Small intestine (tissue), 16 donors: ENCODE measurements at places on chromosomes 2 and 18. TPM values are rescaled to one million over a fixed set of nuclear protein-coding genes. Genes with fewer than 3 reads are reported as not detected.
A peak's percentile ranks its signal among the peaks of the same experiment; 100 is the strongest.

- H3K36me3 ChIP-seq, result peaks cover 2% of the 10 kb centered on the region
- no peak overlapping the region for H3K4me3 ChIP-seq
- DNase-seq, result peak; percentile 50
- no peaks in the 10 kb centered on the region for H3K27me3 ChIP-seq
Measured at GRCh38 chr2:69471793-69472192, 34.6 kb upstream of the NFU1 start.

DNA sequence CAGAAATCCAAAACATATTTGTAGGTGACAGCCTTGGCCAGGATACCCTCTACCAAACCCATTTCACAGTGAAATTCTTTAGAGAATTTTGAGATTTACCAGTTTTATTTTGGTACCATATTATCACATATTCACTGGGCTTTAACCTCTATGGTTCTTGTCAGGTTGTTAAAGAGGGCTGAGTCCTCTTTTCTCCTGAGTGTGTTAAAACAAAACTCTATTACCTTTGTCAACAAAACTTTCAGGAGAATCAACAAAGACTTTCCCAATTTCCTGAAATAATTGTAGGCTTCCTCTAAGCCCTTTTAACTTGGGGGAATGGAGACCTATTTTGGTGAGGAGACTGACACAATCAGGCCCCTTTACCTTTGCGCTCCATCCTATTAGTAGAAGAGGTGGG is 155.2 kb downstream of the TRABD2A start:
- H3K27me3 ChIP-seq, result no peaks in the 10 kb centered on the region
- H3K27ac ChIP-seq, result no peak overlapping the region
- no peaks in the 10 kb centered on the region for H3K4me1 ChIP-seq
- H3K4me3 ChIP-seq, result no peak overlapping the region
- no peak for DNase-seq

- H3K4me1 ChIP-seq, result peaks cover 6% of the 10 kb centered on the region
- H3K4me3 ChIP-seq, result no peak overlapping the region
- H3K27me3 ChIP-seq, result no peaks in the 10 kb centered on the region
- no peak for DNase-seq
- H3K36me3 ChIP-seq, result no peaks in the 10 kb centered on the region
Measured at GRCh38 chr2:240713928-240714746, 22.5 kb downstream of the AQP12A start.

DNA sequence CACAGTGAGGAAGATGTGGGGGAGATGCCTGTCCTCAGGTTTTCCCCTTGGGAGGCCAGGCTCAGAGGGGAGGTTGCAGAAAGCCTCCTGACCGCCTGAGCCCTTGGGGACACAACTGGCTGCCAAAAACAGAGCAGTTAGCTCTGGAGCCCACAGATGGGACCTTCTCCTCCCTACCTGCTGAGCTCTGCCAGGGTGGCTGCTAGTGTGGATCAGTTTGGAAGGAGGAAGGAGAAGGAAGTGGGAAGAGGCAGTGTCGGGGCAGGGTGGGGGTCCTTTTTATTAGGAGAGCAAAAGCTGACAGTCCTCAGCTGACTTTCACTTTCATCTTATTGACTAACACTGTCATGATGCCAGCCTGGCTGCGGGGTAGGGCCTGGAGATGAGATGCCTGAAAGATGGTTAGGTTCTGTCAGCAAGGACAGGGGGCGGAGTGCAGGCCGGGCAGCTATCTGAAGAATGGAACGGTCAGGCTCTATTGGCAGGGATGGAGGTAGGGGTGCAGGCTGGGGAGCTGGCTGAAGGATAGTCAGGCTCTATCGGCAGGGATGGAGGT is 188.5 kb upstream of the HDAC4 start:
- H3K27ac ChIP-seq, result no peak overlapping the region
- H3K27me3 ChIP-seq, result no peaks in the 10 kb centered on the region
- no peak for DNase-seq
- no peak overlapping the region for H3K4me3 ChIP-seq
- H3K36me3 ChIP-seq, result no peaks in the 10 kb centered on the region
- H3K4me1 ChIP-seq, result no peaks in the 10 kb centered on the region

GRCh38 chr2:195450552-195451113 is 206.4 kb upstream of the SLC39A10 start:
- no peaks in the 10 kb centered on the region for H3K36me3 ChIP-seq
- no peaks in the 10 kb centered on the region for H3K27me3 ChIP-seq
- H3K4me3 ChIP-seq, result no peak overlapping the region
- H3K27ac ChIP-seq, result no peak overlapping the region

GRCh38 chr2:5592916-5593315 is 99.3 kb upstream of the SOX11 start:
- no peaks in the 10 kb centered on the region for H3K36me3 ChIP-seq
- H3K4me3 ChIP-seq, result no peak overlapping the region
- H3K27me3 ChIP-seq, result peaks cover 4% of the 10 kb centered on the region
- no peak overlapping the region for H3K27ac ChIP-seq

DNA sequence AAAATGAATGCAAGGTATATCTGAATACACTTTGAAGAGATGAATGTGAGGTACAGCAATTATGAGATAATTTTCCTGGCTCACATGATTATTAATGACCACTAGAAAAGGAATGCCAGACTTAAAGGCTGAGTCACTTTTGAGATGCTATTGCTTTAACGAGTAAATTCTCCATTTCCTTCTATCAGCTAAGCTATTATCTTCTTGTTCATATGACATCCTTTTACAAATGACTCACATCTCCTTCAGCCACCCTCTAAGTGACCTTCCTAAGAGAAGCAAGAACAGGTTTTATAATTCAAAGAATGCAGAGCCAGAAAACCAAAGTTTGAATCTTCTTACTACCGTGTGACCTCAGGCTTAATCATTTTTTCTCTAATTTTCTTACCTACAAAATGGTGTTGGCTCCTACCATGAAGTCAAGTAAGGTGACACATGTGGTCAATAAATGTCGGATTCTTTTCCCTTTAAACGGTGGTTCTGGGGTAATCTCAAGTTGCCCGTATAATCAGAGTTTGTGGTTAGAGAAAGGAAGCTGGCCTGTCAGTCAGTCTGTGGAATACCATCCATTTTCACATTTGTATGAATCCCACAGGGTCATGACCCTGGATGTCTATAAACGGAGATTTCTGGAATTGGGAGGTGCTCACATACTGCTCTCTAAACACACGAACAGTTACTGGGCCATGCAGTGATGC is 184.0 kb upstream of the PID1 start:
- H3K4me3 ChIP-seq, result no peak overlapping the region
- H3K27ac ChIP-seq, result no peak overlapping the region
- H3K4me1 ChIP-seq, result no peaks in the 10 kb centered on the region

GRCh38 chr2:54665436-54665856 is 58.0 kb upstream of the EML6 start:
- H3K4me3 ChIP-seq, result no peak overlapping the region
- no peaks in the 10 kb centered on the region for H3K27me3 ChIP-seq
- no peaks in the 10 kb centered on the region for H3K4me1 ChIP-seq
- peak overlapping the region; percentile 84 for H3K27ac ChIP-seq

The GTF2A1L gene
- polyA plus RNA-seq, result 0.04 TPM

DNA sequence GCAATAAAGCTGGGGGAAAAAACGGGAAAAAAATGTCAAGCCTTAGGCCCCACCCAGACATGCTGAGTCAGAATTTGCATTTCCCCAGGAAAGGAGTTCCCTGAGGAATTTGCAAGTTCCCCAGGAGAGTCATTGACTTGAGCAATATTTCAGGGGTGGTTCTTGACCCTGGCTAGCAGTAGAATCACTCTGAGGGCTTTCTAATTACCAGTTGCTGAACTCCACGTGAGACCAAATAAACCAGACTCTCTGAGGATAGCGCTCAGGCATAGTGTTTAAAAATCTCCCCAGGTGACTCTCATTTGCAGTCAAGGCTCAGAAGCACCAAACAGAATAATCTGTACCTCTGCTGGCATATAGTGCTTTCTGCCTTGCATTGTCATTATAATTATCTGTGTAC is 48.7 kb downstream of the C1QL2 start:
- H3K4me3 ChIP-seq, result no peak overlapping the region
- H3K27me3 ChIP-seq, result no peaks in the 10 kb centered on the region
- H3K4me1 ChIP-seq, result no peaks in the 10 kb centered on the region
- no peak overlapping the region for H3K27ac ChIP-seq
- no peaks in the 10 kb centered on the region for H3K36me3 ChIP-seq
- DNase-seq, result no peak

DNA sequence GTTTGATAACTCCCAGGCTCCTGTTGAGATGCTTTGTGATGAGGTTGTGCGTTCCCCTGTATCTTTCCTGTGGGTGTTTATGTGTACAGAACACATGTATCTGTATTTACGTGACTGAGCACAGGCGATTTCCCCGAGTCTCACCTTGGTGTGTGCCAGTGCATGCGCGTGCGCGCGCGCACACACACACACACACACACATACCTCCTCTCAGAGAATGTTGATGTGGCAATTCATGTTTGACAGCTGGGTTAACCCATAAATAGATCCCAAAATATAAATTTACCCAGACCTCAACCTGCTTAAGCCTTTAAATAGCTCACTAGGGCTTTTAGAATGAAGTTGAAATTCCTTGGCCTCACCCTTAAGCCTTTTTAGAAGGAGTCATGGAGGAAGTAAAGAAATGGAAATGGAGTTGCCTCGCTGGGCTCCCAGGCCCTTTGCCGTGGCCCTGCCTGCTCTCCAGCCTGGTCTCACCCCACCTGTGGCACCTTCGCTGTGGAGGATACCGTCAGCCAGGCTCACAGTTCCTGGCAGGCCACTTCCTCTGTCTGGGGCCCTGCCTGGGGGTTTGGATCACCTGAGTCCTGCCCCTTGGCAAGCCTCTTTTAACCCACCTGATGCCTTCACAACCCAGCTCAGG is 20.3 kb downstream of the AGAP1 start:
- no peak for DNase-seq
- peaks cover 13% of the 10 kb centered on the region for H3K36me3 ChIP-seq
- H3K4me3 ChIP-seq, result no peak overlapping the region
- peak overlapping the region; percentile 95 for H3K27ac ChIP-seq

DNA sequence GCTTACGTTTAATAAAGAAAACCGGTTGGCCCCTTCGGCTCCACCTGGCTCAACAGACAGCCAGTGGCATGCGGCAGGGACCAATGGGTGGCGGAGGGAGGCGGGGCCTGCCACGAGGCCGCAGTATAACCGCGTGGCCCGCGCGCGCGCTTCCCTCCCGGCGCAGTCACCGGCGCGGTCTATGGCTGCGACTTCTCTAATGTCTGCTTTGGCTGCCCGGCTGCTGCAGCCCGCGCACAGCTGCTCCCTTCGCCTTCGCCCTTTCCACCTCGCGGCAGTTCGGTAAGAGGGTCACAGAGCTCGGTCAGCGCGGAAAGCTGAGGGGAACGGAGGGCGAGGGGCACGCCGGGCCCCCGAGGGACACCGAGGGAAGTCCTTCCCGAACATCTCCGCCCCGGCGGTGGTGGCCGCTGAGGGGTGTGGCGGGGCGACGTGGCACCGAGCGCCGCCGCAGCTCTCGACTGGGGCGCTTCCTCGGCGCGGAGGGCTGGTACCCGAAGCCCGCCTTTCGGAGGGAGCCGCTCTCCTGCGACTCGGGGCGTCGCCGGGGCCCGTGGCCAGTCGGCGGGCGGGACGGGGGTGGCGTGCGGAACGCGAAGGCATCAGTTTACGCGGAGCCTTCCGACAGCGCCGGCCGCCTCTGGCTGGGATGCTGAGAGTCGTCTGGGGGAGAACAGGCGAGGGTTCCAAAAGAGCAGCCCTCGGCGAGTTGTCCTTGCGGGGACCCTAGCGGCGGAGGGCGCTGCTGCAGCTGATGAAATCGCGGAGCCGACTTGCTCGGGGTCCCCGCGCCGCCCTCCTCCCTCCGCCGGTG is at the start of gene MTHFD2:
Gene MTHFD2, plus strand, starts transcription at position 155 of the 814 bp plus-strand sequence. Its CDS starts 27 bp downstream, at position 182.
- H3K27ac ChIP-seq, result peak within 1 kb of the TSS; percentile 93
- peak within 1 kb of the TSS; percentile 57 for H3K4me3 ChIP-seq
- no peaks in the 10 kb centered on the region for H3K36me3 ChIP-seq
- peaks cover 4% of the 10 kb centered on the region for H3K4me1 ChIP-seq
- peak; percentile 98 for DNase-seq
- H3K27me3 ChIP-seq, result no peaks in the 10 kb centered on the region

DNA sequence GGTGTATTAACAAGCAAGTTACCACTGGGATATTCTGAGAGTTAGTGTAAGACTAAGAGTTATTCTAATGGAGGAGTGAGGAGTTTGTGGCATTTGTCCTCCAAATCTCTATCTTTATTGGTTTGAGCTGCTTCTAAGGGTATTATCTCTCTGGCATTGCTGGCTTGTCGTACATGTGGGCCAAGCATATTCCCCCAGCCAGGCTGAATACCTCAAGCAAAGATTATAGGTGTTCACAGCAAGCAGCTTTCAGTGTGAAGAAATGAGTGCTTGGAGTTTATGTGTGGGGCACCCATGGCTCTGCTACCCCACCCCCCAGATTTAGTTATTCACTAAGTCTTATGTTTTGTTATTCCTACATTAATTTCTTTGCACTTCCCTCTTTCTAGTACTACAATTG is 193.6 kb upstream of the FANCL start:
- H3K4me1 ChIP-seq, result peaks cover 2% of the 10 kb centered on the region
- no peaks in the 10 kb centered on the region for H3K36me3 ChIP-seq
- H3K27ac ChIP-seq, result peak overlapping the region; percentile 50
- DNase-seq, result no peak
- H3K27me3 ChIP-seq, result no peaks in the 10 kb centered on the region
- H3K4me3 ChIP-seq, result no peak overlapping the region

GRCh38 chr2:78035804-78036203 is 513.6 kb upstream of the LRRTM4 start:
- no peaks in the 10 kb centered on the region for H3K36me3 ChIP-seq
- no peak overlapping the region for H3K4me3 ChIP-seq
- no peak overlapping the region for H3K27ac ChIP-seq
- H3K27me3 ChIP-seq, result no peaks in the 10 kb centered on the region

The DNER gene
- polyA plus RNA-seq, result not detected

- no peak overlapping the region for H3K27ac ChIP-seq
- no peaks in the 10 kb centered on the region for H3K27me3 ChIP-seq
- H3K36me3 ChIP-seq, result no peaks in the 10 kb centered on the region
- DNase-seq, result no peak
- no peak overlapping the region for H3K4me3 ChIP-seq
- peaks cover 1% of the 10 kb centered on the region for H3K4me1 ChIP-seq
Measured at GRCh38 chr2:97948926-97949325, 46.8 kb downstream of the TMEM131 start.

DNA sequence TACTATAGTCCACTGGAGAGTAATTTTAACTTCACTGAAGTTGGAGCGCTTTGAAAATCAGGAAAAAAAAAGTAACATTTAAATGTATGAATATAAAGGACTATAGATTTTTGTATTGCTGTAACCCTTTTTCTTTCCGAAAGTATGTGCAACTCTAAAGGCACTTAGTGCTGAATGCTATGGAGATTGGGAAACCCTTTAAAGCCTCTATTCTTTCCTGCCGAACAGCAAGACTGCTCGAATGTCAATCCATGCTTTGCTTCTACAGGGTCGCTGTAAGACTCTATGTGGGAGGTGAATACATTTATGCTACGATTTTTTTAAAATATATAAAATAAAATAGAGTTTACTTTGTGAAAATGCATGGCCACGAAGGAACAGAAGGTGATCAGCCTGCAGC is 825 bp downstream of the GRB14 start:
- H3K36me3 ChIP-seq, result no peaks in the 10 kb centered on the region
- H3K27ac ChIP-seq, result no peak overlapping the region
- DNase-seq, result no peak
- H3K27me3 ChIP-seq, result no peaks in the 10 kb centered on the region
- H3K4me3 ChIP-seq, result no peak overlapping the region
